ENCODE measurements at places on chromosomes 4 and X. TPM values are rescaled to one million over a fixed set of nuclear protein-coding genes. Genes with fewer than 3 reads are reported as not detected.

GRCh38 chr4:1331591-1332353 lies 15.2 kb upstream of the UVSSA start:
- DNase-seq = no peak

SOWAHB gene
- total RNA-seq = 0.10 TPM

SLC16A2 gene
- 0.08 TPM for total RNA-seq

SGCB gene
- total RNA-seq = 7.7 TPM

DNA sequence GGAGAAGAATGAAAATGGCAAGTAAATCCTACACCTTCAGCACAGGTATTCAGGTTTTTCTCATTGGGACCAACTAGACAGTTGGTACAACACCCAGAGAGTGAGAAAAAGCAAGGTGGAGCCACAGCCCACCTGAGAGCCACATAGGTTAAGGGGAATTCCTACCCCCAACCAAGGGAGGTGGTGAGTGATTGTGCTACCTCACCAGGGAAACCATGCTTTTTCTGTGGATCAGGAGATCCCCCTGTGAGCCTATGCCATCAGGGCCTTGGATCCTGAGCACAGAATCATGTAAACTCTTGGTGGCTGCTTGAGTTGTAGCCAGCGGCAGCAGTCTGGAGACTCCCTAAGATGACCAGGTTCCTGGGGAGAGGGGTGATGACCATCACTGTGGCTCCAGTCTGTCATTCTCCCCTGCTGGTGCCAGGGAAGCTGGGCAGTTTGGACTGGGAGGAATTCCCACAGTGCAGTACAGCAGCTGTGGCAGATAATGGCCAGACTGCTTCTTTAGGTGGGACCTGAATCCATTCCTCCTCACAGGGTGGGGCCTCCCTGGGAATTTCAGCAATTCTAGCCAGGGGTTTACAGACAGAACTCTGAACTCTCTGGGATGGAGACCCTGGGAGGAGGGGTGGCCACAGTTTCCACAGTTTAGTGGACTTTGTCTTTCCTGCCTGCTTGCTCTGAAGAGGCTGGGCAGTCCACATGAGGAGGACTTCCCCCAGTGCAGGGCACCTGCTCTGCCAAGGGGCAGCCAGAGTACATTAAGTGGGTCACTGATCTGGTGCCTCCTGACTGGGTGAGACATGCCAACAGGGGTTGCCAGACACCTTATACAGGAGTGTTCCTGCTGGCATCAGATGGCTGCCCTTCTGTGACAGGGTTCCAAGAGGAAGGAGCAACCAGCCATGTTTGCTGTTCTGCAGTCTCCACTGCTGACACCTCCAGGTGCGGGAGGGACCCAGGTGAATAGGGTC lies 43.2 kb downstream of the PARM1 start:
- no peak for DNase-seq

ADH7 gene
- total RNA-seq = not detected

DNA sequence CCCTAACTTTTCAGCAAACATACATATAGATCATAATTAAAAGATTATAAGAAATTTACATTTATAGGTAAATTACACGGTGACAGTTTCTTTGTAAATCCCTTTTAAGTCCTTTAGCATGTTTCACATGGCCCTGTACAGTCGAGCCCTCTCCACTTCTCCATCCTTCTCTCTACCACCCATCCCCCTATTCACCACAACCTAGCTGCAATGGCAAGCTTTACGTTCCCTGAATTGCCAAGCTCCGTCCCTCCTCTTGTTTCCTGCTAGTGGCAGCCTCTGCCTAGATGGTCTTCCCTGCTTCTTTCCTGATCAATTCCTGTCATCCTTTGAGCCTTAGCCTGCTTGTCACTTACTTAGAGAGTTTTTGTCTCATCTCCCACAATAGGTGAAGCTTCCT lies 116.2 kb downstream of the TMA16 start:
- DNase-seq = no peak

DNA sequence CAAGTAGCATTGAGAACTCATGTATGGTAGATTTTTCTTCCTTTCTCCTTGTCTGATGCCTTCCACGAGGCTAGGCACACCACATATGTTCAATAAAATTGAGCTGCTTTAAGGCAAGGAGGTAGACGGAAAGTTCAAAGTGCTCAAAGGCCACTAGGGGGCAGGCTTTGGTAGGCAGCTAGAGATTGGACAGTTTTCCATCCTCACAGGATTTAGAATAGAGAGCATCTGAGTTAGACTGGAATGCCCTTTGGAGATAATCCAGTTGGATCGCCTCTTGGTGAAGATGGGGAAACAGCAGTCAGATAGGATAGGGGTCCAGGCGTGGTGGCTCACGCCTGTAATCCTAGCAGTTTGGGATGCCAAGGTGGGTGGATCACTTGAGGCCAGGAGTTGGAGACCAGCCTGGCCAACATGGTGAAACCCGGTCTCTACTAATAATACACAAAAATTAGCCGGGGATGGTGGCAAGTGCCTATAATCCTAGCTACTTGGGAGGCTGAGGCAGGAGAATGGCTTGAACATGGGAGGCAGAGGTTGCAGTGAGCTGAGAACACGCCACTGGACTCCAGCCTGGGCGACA lies 30.4 kb downstream of the ELF4 start:
- no peak for DNase-seq

TCEAL2 gene
- not detected for total RNA-seq

F8A3 gene
- 2.4 TPM for total RNA-seq

- no peak for DNase-seq
These were observed 431.2 kb downstream of the GPM6A start for GRCh38 chr4:175380841-175381240.

PCGF3 gene
- 35.4 TPM for total RNA-seq

DNA sequence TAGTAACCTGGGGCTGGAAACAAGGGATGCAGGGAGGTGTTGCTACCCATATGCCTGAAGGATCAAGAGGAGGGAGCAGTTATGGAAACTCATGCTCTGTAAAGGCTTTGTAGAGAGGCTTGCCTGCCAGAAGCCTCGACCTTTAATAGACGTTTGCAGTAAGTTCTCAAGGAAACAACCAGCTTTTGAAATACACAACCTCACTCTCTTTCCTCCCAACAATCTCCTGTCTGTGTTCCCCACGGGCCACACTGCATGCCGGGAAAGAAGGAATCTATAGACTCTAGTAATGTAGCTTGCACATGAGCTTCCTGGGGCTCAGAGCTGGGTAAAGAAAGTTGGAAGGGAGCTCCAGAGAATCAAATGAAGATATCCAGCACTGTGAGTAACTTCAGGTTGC lies 101.6 kb upstream of the PACRGL start:
- no peak for DNase-seq

DNA sequence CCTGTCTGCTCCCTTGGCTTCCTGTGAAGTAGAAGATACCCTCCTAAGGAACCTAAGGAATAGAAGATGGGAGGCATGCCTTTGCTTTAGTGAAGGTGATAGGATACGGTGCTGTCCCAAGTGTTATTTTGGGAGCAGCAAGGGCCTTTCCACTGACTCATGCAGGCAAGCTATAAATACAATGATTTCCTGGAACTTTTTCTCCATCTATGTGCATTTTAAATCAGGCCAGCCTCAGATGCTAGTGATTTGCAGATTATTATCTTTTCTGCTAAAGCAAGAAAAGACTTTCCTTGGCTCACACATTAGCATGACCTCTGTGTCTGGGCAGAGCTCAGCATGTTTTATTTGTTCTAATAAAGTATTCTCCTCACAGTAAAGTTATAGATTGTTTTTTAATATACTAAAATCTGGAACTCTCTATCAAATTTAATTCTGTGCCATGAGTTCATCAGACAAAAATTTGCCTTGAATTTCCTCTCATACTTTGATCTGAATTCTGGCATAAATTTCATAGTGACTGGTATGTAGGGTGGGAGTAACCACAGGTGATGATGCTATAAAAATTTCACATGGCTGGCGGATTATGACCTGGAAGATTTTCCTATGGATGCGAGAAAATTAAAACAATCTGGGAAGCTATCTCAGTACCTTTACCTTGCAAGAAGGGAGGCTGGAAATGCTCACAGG lies 131.7 kb downstream of the REPS2 start:
- no peak for DNase-seq

GRCh38 chr4:188218392-188218791 lies 79.2 kb downstream of the TRIML1 start:
- DNase-seq = no peak

RADX gene
- total RNA-seq = 9.7 TPM

DNA sequence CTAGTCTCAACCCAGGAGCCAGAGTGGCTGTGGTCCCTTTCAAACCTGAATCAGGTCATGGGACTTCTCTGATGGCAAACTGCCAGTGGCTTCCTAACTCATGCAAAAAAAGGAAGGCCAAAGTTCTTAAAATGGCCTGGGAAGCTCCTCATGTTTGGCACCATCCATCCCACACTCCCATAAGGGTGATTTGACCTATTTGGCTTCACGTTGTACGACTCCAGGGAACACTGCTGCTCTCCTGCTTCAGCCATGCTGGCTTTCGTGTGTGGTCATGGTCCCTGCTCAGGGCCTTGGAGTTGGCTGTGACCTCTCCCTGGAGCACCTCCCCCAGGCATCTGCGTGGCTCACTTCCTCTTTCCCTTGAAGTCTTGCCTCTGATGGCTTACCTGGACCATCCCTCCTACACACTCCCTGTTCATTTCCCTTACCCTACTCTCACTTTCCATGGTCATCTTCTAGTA lies 12.8 kb upstream of the TMSB4X start:
- no peak for DNase-seq

DNA sequence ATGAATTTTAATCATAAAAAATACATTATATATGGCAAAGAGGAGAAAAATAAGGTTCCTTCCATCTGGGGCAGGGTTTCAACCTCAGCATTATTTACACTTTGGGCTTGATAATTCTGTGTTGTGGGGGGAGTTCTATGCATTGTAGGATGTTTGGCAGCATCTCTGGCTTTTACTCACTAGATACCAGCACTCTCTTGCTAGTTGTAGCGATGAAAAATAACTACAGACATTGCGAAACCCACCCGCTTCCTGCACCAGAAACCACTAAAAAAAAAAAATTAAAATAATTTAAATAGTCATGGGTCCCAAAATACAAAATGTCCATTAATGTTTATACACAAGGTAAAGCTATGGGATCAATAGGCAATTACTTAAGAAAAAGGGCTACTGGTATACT lies 52.7 kb downstream of the PPP3CA start:
- no peak for DNase-seq

IRS4 gene
- not detected for total RNA-seq

UGT2A1 gene
- total RNA-seq = not detected

GPRASP3 gene
- total RNA-seq = 0.10 TPM

MAGEC1 gene
- 0.05 TPM for total RNA-seq

RAB33A gene
- 24.4 TPM for total RNA-seq
